Kidney (tissue), 22 donors: ENCODE measurements at places on chromosomes 6 and 20.

GRCh38 chr6:153484056-153484455 is 353.0 kb upstream of the RGS17 start:
- DNase-seq, result no peak

DNA sequence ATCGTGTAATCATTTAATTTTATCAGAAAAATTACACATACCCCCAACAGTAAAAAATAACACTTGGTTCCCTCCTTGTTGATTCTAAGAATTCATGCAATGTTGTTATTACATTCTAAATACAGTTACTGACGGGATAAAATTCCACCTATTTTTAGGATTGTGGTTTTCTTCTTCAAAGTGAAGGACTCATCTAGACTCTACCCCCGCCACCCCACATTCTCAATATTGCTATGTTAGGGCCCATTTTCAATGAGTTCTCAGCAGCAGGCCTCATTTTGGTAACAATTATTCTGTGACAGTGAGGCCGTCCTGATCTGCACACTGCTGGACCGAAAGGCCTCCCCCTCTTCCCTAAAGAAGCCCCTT is 43.5 kb downstream of the PREX1 start:
- DNase-seq, result no peak

DNA sequence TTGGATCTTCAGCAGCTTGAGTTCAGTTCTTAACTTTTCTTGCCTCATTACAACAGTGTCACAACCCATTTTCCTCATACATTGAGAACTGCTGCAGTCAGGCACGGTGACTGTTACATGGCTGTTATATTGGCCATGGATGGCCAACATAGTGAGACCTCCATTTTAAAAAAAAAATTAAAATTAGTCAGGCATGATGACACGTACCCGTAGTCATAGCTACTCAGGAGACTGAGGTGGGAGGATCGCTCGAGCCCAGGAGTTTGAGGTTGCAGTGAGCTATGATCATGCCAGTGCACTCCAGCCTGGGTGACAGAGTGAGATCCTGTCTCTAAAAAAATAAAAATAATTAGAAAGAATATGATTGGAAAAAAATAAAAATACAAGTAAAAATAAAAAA is 9.9 kb upstream of the MMP24 start:
- DNase-seq, result no peak

GRCh38 chr20:15818651-15819071 is 754.6 kb downstream of the KIF16B start:
- peak; percentile 14 for DNase-seq

GRCh38 chr20:54284928-54285704 is 77.2 kb downstream of the PFDN4 start:
- DNase-seq, result no peak

DNA sequence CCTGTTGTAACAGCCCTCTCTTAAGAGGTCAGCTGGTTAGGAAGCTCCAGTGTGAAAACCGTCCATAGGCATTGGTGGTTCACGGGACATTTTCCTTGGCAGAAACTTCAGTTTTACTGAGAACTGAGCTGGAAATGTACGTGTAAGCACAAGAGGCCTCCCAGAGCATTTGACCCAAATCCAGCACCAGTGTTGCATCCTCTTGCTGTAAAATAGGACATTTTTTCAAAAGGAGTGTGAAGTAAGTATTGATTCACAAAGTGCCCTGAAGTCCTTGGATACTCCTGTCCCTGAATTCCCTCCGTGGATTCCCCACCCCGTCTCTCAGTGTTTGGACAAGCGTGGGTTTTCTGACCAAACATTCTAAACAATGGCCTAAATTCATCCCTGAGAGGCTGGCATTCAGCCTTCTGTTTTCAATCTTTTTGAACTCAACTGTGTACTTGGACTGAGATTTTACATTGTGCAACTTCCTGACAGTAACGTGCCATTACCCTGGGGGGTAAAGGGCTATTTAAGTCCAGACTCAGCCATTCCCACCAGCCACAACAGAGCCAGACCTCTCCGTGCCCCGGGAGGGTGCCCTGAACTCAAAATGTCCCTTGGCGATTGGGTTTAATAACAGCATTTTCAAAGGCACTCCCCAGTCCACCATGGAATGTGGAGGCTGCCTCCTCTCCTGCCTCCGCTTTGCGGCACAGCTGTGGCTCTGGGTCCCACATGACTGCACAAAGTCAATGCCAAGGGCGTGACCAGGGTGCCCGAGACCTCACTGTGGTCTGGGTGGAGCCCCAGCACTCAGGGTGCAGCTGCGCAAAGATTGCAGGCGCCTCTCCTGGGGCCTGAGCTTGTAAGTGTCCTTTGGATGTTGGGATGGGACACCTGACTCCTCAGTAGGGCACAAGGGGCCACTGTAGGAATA is 92.7 kb upstream of the AFDN start:
- DNase-seq, result peak; percentile 61

DNA sequence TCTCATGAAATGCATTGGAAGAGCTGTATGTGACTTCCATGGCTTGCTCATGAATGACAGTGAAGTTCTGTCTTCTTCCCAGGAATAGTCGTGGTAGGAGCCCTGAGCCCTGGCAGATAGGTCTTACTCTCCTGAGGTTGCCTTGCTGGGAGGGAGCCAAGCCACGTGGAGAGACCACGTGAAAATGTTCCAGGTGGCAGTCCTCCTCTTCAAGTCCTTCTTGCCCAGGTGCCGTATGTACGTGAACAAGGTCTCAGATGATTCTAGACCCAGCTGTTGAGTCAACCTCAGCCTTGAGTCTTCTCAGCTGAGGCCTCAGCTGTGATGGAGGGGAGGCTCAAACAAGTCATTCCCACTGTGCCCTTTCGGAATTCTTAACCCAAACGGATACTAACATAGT is 192.4 kb upstream of the PRDM1 start:
- no peak for DNase-seq
